ENCODE measurements at places on chromosomes 1 and 21.

GRCh38 chr1:1069056-1069710 lies 4.9 kb downstream of the RNF223 start:
- peak overlapping the region; percentile 79 for H3K27ac ChIP-seq
- peak; percentile 93 for DNase-seq
- H3K36me3 ChIP-seq, result peaks cover 11% of the 10 kb centered on the region
- no peaks in the 10 kb centered on the region for H3K27me3 ChIP-seq

DNA sequence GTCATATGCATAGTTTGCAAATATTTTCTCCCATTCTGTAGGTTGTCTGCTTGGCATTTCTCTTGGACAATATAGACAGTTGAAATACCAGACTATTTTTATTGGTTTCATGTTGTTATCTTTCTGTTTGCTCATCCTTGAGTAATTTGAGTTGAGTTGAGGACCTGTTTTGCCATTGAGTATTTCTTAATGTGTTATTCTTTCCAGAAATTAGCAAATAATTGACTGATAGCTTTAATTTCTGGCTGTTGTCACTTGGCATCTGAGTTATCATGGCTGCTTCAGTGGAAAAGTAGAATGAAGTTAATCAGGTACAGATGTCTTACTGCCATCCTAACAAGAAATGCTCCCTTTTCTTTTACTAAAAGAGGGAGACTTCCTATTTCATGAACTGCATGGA lies 264.8 kb upstream of the DUSP10 start:
- no peak overlapping the region for H3K27ac ChIP-seq
- no peaks in the 10 kb centered on the region for H3K36me3 ChIP-seq
- no peak overlapping the region for H3K4me3 ChIP-seq
- no peaks in the 10 kb centered on the region for H3K27me3 ChIP-seq

DNA sequence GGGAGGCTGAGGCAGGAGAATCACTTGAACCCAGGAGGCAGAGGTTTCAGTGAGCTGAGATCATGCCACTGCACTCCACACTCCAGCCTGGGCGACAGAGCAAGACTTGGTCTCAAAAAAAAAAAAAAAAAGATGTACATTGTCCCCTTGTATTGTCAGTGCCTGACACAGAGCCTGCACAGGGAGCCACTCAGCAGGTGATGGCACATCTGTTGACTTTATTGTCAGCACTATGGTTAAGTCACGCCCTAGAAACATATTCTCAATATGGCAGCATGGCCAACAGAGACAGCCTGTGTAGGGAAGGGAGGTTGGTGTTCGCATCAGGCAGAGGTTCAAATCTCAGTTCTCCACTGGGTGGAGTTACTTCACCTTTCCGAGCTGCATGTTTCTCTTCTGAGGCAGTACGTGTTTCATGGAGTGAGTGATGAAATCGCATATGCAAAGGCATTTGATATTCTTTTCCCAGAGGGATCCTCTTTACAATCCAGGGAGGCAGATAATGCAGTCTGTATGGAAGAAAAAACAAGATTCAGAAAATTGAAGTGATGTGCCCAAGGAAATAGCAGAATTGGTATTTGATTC lies 20.6 kb downstream of the LAMC2 start:
- no peak overlapping the region for H3K27ac ChIP-seq
- no peaks in the 10 kb centered on the region for H3K4me1 ChIP-seq
- no peak for DNase-seq
- peaks cover 6% of the 10 kb centered on the region for H3K27me3 ChIP-seq
- no peaks in the 10 kb centered on the region for H3K36me3 ChIP-seq
- H3K4me3 ChIP-seq, result no peak overlapping the region

GRCh38 chr1:219172821-219173220 lies 857 bp upstream of the LYPLAL1 start:
- H3K27ac ChIP-seq, result no peak overlapping the region
- H3K36me3 ChIP-seq, result peaks cover 12% of the 10 kb centered on the region
- DNase-seq, result no peak
- H3K4me3 ChIP-seq, result peak overlapping the region; percentile 95

GRCh38 chr1:89484092-89485038 lies 40.3 kb upstream of the LRRC8B start:
- H3K4me1 ChIP-seq, result no peaks in the 10 kb centered on the region
- H3K27ac ChIP-seq, result no peak overlapping the region
- no peaks in the 10 kb centered on the region for H3K36me3 ChIP-seq
- DNase-seq, result no peak

GRCh38 chr1:156082309-156083091 lies at the start of gene MEX3A:
MEX3A (minus strand) TSS chr1:156082465; CDS start chr1:156081998, 467 bp downstream.
- peaks cover 3% of the 10 kb centered on the region for H3K36me3 ChIP-seq
- H3K27me3 ChIP-seq, result peaks cover 50% of the 10 kb centered on the region
- H3K4me1 ChIP-seq, result no peaks in the 10 kb centered on the region
- peak within 1 kb of the TSS; percentile 84 for H3K4me3 ChIP-seq
- DNase-seq, result peak; percentile 49

DNA sequence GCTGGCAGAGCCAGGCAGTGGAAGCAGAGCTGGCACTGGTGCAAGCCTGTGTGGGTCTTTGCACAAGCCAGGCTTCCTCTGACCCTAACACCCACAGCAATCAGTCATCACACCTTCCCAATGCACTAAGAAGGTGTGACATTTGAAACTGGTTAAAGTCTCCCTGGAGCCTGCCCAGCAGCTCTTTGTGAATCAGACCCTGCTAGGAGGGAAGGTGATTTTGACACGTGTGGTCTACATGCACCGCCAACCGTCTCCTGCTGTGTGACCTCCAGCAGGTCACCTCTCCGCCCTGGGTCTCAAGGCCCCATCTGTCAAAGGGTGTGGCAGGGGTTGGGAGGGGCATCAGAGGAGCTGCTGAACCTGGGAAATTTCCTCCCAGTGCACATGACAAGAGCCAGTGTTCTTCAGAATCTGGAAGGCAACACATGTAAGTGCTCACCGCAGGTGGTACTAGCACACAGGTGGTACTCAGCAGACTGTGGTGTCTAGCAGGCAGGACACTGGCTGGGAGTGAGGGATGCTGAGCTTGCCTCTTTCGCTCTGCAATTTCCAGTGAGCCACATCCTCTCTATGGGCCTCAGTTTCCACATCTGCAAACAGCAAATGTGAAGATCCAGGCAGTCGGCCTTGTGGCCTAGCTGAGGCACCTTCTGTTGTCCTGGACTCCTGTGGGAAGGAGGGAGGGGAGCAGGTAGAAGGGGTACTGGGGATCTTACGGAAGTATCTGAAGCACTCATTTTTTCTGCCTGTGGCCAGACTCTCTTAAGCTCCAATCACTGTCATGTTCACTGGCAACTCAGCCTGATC lies 123.2 kb downstream of the DMRTB1 start:
- H3K4me1 ChIP-seq, result peaks cover 43% of the 10 kb centered on the region
- peaks cover 2% of the 10 kb centered on the region for H3K36me3 ChIP-seq
- peak; percentile 52 for DNase-seq
- peak overlapping the region; percentile 48 for H3K4me3 ChIP-seq

GRCh38 chr21:14547834-14548513 lies 1.9 kb upstream of the SAMSN1 start:
- H3K4me1 ChIP-seq, result peaks cover 46% of the 10 kb centered on the region
- no peaks in the 10 kb centered on the region for H3K27me3 ChIP-seq
- no peak overlapping the region for H3K27ac ChIP-seq

GRCh38 chr1:69733061-69733460 lies 165.3 kb downstream of the LRRC7 start:
- no peak overlapping the region for H3K4me3 ChIP-seq
- no peak overlapping the region for H3K27ac ChIP-seq
- no peak for DNase-seq
- no peaks in the 10 kb centered on the region for H3K4me1 ChIP-seq
- H3K36me3 ChIP-seq, result no peaks in the 10 kb centered on the region
- no peaks in the 10 kb centered on the region for H3K27me3 ChIP-seq

- no peak for DNase-seq
- H3K27me3 ChIP-seq, result peaks cover 25% of the 10 kb centered on the region
- no peak overlapping the region for H3K27ac ChIP-seq
Observed at GRCh38 chr21:29271927-29272333, 26.8 kb upstream of the BACH1 start.

- H3K27ac ChIP-seq, result no peak overlapping the region
- H3K27me3 ChIP-seq, result no peaks in the 10 kb centered on the region
- DNase-seq, result no peak
- no peak overlapping the region for H3K4me3 ChIP-seq
Observed at GRCh38 chr1:6280761-6281451, 20.0 kb upstream of the GPR153 start.

DNA sequence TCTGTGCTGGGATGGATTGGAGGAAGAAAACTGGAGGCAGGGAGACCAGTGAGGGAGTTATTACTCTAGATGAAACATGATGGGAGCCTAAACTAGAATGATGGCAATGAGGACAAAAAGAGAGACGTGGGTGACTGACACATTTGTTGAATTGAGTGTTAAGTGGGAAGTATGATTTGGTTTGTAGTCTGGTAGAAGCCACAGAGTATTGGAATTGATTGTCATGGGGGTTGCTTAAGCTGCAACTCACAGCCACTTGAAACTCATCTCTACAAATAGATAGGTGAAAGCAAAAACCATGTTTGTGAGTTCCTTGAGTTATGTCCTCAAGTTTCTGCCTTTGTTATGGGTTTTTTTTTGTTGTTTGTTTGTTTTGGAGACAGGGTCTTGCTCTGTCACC lies 28.4 kb downstream of the FABP3 start:
- no peak overlapping the region for H3K27ac ChIP-seq
- DNase-seq, result no peak
- no peaks in the 10 kb centered on the region for H3K4me1 ChIP-seq

- no peaks in the 10 kb centered on the region for H3K27me3 ChIP-seq
- no peak for DNase-seq
- H3K4me3 ChIP-seq, result no peak overlapping the region
- H3K4me1 ChIP-seq, result no peaks in the 10 kb centered on the region
- no peaks in the 10 kb centered on the region for H3K36me3 ChIP-seq
Observed at GRCh38 chr1:75575837-75576236, 35.1 kb downstream of the SLC44A5 start.

DNA sequence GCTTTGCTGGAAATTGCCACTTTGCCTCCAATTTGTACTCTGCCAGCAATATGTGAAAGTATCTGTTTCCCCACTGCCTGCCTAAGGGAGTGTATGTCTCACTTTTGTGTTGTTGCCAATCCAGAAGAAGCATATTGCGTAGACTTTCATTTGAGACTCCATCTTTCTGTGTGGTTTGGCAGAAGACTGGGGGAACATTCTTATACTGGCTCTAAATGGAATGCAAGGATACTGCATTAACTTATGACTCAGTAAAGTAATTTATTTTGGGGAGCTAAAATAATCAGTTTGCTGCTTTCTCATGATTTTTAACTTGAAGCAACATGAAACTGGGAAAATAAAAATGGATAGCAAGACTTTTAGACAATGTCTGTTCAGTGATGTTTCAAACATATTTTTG lies 107.7 kb upstream of the TMPRSS2 start:
- H3K4me1 ChIP-seq, result no peaks in the 10 kb centered on the region
- H3K27me3 ChIP-seq, result peaks cover 33% of the 10 kb centered on the region
- H3K4me3 ChIP-seq, result no peak overlapping the region
- H3K27ac ChIP-seq, result no peak overlapping the region
- DNase-seq, result no peak

- H3K27ac ChIP-seq, result no peak within 1 kb of the TSS
- peaks cover 49% of the 10 kb centered on the region for H3K27me3 ChIP-seq
- no peaks in the 10 kb centered on the region for H3K4me1 ChIP-seq
- H3K36me3 ChIP-seq, result no peaks in the 10 kb centered on the region
- DNase-seq, result no peak
Observed at GRCh38 chr1:162381383-162381782, at the start of gene C1orf226. C1orf226 (plus strand) TSS chr1:162381728; CDS start chr1:162381902, 174 bp downstream.

DNA sequence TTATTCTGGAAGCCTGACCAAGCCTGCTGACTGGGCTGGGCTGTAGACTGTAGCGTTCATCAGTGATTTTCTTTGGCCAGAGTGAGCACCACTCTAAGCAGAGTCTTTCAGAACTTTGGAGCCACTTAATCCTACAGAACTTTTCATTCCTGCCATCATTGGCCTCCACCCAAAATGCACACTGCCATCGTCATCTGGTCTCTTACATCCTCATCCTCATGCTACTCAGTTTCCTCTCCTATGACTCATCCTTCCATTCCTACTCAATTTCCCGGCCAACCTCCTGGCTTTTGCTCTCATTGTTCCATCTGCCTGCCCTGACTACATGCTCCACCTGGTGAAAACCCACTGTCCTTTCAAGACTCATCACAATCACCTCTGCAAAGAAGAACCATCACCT lies 233.8 kb upstream of the USP25 start:
- no peaks in the 10 kb centered on the region for H3K27me3 ChIP-seq
- H3K36me3 ChIP-seq, result no peaks in the 10 kb centered on the region
- DNase-seq, result no peak
- no peak overlapping the region for H3K27ac ChIP-seq

GRCh38 chr21:16081304-16081703 lies 351.5 kb downstream of the USP25 start:
- no peaks in the 10 kb centered on the region for H3K36me3 ChIP-seq
- H3K4me3 ChIP-seq, result no peak overlapping the region
- no peak for DNase-seq
- no peaks in the 10 kb centered on the region for H3K27me3 ChIP-seq

DNA sequence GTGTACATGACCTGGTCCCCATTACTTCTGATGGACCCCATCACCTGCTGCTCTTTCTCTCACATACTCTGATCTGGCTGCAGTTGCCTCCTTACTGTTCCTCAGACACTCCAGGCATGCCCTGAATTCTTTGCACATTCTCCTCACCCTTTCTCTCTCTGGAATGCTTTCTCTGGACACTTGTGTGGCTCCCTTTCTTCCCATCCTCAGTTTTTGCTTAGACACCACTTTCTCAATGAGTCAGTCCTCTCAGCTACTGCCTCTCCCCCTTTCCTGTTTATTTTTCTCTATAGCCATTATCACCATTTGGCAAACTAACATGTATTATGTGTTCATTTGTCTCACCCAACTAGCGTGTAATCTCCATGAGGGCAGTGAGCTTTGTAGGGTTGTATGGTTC lies 28.1 kb downstream of the PLXNA2 start:
- H3K36me3 ChIP-seq, result no peaks in the 10 kb centered on the region
- no peaks in the 10 kb centered on the region for H3K4me1 ChIP-seq
- no peak for DNase-seq
- H3K27ac ChIP-seq, result no peak overlapping the region

GRCh38 chr21:15928686-15929425 lies 199.1 kb downstream of the USP25 start:
- no peaks in the 10 kb centered on the region for H3K36me3 ChIP-seq
- H3K27me3 ChIP-seq, result peaks cover 43% of the 10 kb centered on the region
- no peaks in the 10 kb centered on the region for H3K4me1 ChIP-seq
- DNase-seq, result no peak
- H3K4me3 ChIP-seq, result no peak overlapping the region

- H3K36me3 ChIP-seq, result peaks cover 3% of the 10 kb centered on the region
- no peak overlapping the region for H3K27ac ChIP-seq
- H3K4me3 ChIP-seq, result no peak overlapping the region
- H3K4me1 ChIP-seq, result peaks cover 3% of the 10 kb centered on the region
Observed at GRCh38 chr1:241624935-241625334, 15.2 kb downstream of the CHML start.

- H3K36me3 ChIP-seq, result peaks cover 4% of the 10 kb centered on the region
- H3K4me1 ChIP-seq, result peaks cover 28% of the 10 kb centered on the region
- H3K27ac ChIP-seq, result peak within 1 kb of the TSS; percentile 77
- peak within 1 kb of the TSS; percentile 86 for H3K4me3 ChIP-seq
Observed at GRCh38 chr1:155050560-155051341, at the start of gene ADAM15. ADAM15 (plus strand) TSS chr1:155051316; CDS start chr1:155051387, 71 bp downstream.

GRCh38 chr1:23384312-23385058 lies 14.8 kb upstream of the ZNF436 start:
- no peak for DNase-seq
- no peak overlapping the region for H3K4me3 ChIP-seq
- H3K27ac ChIP-seq, result no peak overlapping the region
- no peaks in the 10 kb centered on the region for H3K36me3 ChIP-seq
